ENCODE measurements at places on chromosomes 5 and 9.

GRCh38 chr9:120937127-120937526, 10.5 kb upstream of the TRAF1 start:
- DNase-seq, result no peak

- no peak for DNase-seq
Measured at GRCh38 chr9:93954434-93955061, 607 bp downstream of the BARX1 start.

- DNase-seq, result no peak
Measured at GRCh38 chr9:36204906-36205547, 14.3 kb downstream of the CLTA start.

- peak; percentile 5 for DNase-seq
Measured at GRCh38 chr5:137498301-137498735, 808 bp downstream of the SPOCK1 start.

DNA sequence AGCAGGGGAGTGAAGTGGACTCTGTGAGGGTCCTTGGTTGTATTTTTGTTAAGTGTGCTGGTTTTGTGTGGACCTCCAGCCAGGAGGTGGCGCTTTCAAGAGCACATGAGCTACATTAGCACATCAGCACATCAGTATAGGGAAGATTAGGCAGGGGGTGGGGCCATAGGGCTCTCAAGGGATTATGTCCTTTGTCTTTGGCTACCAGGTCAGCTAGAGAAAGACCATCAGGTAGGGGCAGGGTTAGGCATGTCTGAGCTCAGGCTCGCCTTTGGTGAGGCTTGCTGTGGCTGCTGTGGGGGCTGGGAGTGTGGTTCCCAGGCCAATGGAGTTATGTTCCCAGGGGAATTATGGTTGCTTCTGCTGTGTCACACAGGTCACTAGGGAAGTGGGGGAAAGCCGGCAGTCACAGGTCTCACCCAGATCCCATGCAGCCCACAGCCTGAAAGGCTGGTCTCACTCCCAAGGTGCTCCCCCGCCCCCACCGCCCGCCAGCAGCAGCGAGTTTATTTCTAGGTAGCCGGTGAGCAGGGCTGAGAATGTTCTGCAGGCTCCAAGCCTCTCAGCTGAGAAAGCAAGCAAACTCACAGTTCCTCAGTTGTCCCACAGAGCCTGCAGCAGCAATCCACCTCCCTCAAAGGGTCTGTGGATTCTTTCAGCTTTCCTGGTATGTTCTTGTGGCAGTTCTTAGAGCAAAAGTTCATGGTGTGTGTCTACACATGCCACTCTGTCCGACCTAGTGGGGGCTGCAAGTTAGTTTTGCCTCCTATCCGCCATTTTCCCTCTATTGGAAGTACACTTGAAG, 13.7 kb downstream of the OR1J1 start:
- DNase-seq, result peak; percentile 70

DNA sequence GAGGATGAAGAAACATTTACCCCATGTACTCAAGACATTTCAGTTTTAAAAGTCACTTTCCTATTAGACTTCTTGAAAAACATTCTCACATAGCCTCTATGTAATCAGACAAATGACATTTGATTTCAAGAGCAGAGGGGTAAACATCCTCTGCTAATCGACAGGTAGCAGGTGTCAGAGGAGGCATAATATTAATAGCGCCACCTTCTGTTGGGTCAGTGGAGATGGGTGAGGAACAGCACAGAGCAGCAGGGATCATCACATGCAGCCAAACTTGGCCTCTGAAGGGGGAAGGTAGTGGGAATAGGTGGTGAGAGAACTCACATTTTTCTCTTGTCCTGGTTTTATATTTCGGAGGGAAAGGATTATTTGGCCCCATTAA, 3.3 kb upstream of the LSM11 start:
- DNase-seq, result peak; percentile 51

GRCh38 chr5:80399526-80400239, 8.2 kb upstream of the ZFYVE16 start:
- peak; percentile 72 for DNase-seq

DNA sequence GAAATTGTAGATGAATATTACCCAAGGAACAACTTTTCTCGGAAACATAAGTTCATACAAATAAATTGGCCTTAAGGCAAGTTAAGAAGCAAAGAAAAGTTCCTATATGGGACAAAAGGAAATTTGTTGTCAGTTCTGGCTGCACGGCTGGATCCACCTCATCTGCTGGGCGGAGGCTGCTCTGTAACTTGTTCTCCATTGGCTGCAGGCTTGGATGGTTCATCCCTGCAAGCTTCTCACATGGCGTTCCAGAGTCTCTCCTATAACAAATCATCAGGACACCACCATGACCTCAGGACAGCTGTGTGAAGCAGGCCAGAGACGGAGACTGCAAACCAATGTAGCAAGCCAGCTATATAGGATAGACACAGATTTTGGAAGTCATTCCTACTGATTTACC, 81.4 kb upstream of the DAB2 start:
- DNase-seq, result no peak

DNA sequence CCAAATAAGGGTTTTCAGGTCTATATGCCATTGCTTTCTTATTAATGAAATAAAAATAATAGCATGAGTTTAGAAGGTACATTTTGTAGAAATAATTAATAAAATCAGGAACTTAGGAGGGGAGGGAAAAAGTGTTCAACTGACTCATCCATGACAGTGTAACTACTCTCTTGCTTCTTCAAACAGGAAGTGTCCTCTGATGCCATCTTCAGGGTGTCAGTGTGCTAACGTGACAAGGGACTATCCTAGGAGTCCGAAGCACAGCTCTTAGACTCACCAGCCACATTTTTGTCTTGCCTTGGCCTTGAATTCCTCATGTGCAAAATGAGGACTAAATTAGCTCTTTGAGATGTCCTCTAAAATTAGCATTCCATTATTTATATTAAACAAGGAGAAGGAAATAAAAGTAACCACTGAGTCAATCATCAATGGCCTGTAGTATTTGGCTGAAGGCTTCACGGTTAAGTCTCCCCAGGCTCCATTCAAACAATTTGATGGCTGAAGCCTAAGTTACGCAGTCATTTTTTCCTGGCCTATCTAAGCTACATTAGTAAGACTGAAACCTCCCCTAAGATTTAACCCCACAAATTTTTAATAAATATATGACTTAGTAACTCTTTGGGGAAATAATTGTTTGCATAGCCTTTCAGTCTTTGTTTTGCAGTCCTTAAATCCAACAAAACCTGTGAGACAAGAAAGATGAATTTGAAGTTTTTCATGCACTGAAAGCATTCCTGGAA, 151.1 kb downstream of the ARL15 start:
- peak; percentile 68 for DNase-seq

DNA sequence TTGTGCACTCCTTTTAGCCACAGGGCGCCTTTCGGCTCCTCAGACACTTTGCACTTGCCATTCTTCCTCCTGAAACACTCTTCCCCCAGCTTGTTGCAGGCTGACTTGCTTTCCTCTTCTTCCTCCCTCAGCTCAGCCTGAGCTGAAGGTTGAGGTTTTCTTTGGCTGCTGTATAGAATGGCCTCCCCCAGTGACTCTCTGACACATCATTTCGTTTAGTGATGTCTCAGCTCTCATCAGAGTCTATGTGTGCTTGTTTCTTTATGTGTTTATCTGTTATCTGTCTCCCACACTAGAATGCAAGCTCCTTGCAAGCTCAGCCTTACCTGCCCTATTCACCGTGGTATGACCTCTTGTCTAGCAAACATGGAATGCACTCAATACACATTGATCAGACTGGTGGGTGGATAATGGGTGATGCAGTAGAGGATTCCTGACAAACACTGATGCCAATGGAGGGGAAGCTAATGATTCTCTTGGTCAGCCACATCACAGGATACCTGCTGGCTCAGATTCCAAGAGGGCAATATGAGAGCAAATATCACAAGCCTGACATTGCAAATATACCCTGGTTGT, 112.9 kb upstream of the STC2 start:
- no peak for DNase-seq

- DNase-seq, result no peak
Measured at GRCh38 chr5:156718985-156719384, 131.1 kb upstream of the PPP1R2B start.

DNA sequence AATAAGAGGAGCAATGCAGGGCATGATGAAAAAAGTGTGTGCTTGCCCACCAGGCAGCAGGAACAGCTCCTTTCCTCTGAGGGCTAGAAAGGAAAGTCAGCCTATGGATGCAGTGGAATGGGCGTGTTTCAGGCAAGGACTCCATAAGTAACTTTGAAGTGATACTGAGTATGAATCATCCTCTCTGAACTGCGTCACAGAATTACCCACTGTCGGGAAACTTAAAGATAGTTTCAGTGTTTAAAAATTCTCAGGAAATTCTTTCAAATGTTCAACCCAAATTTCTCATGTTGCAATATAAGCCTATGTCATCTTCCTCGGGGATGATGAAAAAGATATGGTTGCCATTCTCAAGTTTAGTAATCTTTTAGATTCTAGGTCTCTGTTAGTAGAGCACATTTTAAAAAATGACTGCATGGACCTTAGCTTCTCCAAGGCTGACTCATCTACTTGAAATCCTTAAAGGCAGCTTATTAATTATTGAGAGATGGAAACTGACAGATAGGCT, 27.7 kb downstream of the PTCD2 start:
- DNase-seq, result no peak

DNA sequence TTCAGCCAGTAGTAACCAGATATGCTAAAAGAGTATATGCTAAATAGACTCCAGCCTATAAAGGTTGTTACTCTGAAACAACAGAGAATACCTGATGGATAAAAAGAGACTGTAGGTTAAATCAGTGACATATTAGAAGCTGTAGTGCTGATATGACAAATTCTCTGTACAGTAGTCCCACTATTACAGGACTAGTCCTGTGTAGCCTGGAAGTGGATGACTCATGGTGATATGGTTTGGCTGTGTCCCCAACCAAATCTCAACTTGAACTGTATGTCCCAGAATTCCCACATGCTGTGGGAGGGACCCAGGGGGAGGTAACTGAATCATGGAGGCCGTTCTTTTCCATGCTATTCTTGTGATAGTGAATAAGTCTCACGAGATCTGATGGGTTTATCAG, 276.2 kb upstream of the POU5F2 start:
- no peak for DNase-seq

DNA sequence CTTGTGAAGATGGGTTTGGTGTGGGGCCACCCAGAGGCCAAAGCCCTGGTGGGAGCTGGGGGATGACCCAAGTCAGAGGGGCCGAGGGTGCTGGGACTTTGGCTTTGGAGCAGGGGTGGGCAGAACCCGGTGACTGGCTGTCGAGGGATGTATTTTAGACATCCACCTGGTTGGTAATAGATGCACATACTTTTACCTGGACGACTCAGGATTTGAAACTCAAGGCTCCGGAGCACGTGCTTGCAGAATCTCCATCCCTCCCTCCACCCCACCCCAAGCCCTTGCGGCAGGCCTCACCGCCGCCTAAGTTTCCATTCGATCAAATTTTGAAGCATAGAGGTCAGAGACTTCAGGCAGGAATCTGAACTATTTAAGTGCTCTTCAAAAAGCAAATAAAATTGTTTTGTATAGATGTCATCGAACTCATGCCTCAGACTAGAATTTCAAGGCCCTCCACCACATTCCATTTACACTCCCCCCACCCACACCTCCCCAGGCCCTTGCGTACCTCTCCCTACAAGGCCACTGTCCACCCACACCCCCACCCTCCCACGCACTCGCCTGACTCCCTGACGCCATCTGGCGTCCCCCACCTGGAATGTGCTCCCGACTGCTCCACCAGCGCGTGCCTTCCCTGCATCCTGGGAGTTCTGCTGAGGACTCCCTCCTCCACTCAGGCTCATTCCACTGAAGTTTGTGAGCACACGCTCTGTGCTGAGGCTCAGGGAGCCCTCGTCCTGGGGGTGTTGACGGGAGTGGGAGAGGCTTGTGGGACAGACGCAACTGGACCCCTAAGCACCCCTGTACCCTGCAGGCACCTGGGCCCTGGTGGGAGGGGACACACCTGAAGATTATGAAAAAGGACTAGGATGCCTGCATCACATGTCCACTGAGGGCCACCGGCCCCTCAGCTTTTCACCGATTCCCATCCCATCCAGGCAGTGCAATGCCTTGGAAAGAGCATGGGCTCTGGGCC, 56.4 kb upstream of the RPL26L1 start:
- peak; percentile 26 for DNase-seq

DNA sequence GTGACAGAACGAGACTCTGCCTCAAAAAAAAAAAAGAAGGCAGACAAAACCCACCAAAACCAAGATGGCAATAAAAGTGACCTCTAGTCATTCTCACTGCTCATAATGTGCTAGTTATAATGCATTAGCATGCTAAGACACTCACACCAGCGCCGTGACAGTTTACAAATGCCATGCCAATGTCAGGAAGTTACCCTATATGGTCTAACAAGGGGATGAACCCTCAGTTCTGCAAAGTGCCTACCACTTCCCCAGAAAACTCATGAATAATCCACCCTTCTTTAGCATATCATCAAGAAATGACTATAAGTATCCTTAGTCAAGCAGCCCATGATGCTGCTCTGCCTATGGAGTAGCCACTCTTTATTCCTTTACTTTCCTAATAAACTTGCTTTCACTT, 4.7 kb upstream of the BICD2 start:
- DNase-seq, result no peak

DNA sequence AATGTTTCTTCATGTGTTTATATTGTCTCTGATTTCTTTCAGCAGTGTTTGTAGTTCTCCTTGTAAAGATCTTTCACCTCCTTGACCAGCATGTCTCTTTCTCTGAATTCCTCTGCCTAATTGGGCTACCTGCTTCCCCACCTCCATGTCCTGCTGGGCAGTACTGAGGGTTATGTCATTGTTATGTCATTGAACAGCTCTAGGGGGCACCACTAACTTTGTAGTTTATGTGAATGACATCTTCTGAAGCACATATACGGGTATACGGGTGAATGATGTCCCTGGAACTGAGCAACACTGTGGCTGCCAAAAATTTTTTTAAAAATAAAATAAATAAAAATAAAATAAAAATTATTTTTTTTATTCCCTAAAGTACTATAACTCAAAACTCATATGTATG, 16.9 kb upstream of the SNCAIP start:
- DNase-seq, result peak; percentile 49

- DNase-seq, result no peak
Measured at GRCh38 chr5:136811086-136811485, 445.7 kb upstream of the TRPC7 start.

DNA sequence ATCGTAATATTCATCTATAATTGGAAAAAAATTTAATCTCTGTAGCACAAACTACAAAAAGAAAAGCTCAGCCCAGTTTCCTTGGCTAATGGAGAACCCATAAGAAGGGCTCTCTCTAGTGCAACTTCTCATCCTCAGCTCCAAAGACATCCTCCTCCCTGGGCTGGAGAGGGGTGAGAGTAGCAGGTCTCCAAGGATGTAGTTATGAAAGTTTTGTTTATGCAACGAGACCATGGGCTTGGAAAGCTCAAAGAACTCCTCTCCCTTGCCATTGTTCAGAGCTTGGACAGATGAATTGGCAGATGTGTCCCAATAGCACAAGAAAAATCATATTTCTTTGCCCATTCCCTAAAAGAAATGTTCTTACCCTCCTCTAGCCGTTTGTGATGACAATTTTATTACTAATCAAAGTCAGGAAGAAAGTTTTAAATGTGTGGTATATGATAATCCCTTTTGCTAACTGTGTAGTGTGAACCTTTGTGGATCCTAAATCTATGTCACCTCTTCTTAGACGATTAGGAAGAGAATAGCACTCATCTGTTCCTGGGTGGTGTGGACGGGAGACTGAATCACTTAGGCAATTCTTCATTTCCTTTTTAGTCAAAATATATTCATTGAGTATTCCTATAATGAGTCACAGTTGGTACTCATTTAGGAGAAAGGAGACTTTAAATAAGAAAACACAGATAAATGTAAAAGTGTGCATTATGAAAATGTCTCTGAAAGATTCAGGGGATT, 52.2 kb downstream of the GARNL3 start:
- no peak for DNase-seq
